ENCODE measurements at places on chromosomes 5 and 9. TPM values are rescaled to one million over a fixed set of nuclear protein-coding genes. Genes with fewer than 3 reads are reported as not detected.

The SOHLH1 gene
- not detected for total RNA-seq

The PIP5K1B gene
- 5.0 TPM for total RNA-seq

The IL3 gene
- not detected for total RNA-seq

The GARNL3 gene
- 51.1 TPM for total RNA-seq

The ADAMTS6 gene
- total RNA-seq, result 7.0 TPM

The ACTBL2 gene
- 5.8 TPM for total RNA-seq

- no peak for DNase-seq
These were observed 78.1 kb upstream of the ANXA1 start for GRCh38 chr9:73073337-73074175.

GRCh38 chr5:17819783-17820182 lies 185.5 kb downstream of the TAF11L14 start:
- DNase-seq, result no peak

GRCh38 chr5:98365126-98365525 lies 408.3 kb upstream of the RGMB start:
- DNase-seq, result peak; percentile 9

GRCh38 chr5:26940994-26941393 lies 97.4 kb downstream of the CDH9 start:
- no peak for DNase-seq

DNA sequence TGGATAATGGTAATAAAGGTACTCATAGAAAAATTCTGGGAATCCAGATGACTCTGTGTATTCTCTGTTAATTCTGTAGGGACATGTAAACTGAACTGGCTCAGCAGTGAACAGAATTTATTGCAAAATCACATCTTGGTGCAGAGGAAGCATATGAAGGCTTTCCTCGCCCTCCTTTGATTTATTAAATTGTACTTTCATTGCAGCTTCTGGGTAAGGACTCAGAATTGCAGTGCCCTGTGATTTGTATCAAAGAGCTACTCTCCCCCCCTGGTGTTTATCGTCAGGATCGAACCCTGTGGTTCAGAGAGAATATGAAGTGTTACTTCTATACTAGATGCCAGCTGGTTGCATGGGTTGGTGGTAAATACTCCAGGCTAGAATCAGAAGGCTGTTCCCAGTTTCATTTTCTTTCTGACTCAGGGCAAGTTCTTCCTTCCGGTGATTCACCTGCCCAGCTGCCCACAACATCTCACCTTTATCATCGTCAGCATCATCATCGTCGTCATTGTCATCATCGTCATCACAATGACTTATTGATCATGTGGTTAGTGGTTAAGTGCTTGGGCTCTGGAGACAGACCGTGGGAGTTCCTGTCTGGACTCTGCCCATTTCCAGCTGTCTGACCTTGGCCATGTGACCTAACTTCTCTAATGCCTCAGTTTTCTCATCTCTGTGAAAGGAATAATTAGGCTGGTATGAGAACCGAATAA lies 238.8 kb downstream of the ARHGAP26 start:
- peak; percentile 29 for DNase-seq

- no peak for DNase-seq
These were observed at the start of gene SMIM23 for GRCh38 chr5:171785517-171785916. TSS of gene SMIM23 (plus strand) at chr5:171785817. CDS start at chr5:171785872, 55 bp downstream.

DNA sequence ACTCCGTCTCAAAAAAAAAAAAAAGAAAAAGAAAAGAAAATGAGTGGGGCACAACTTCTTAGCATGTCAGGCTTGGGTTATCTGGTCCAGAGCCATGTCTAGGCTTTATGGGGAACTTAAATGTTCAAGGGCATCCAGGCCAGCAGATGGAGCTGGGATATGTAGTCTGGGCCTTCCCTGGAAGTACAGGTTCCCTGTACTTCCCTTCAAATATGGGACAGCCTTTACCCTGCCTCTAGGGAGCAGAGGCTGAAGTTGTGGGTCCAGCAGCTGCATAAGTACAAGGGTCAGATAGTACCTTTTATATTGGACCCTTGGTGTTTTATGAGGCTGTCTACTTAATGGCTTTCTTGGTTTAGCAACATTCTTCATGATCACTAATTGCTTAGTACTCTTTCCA lies 42.1 kb downstream of the FAF2 start:
- no peak for DNase-seq

- no peak for DNase-seq
These were observed 35.6 kb upstream of the HAND1 start for GRCh38 chr5:154513669-154514084.

GRCh38 chr5:6700074-6700684 lies 13.1 kb upstream of the TENT4A start:
- DNase-seq, result no peak

GRCh38 chr9:115466756-115467155 lies 348.8 kb upstream of the TNC start:
- peak; percentile 93 for DNase-seq

DNA sequence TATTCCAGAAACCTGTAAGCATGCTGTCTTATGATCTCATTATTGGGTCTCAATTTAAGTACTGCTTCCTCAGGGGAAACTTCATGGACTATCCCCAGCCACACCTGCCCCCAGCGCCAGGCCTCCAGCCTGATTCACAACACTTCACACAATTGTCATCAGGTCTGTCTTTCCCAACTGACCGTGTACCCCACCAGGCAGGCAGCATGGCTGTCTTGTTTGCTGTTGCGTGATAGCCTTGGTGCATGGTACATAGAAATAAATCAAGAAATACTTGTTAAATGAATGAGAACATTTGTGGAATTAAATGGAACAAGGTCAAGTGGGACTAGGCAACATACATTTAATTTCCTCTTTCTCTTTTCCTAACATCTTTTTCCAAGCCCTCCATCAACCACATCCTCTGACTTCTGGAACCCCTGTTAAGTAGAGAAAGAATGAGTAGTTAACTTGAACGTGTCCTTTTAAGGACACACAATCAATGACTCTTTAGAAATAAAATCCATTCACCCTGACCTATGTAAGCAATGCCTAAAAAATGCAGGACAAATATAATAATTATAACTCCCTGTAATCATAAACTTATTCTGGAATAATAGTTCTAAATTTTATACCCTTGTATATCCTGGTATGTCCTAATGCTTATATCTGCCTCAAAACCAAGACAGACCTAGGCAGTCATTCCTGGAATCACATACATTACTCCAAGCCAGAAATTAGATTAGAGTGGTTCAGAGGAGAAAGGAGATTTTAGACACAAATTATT lies 17.2 kb upstream of the THG1L start:
- DNase-seq, result no peak
